GM20000 (cell line): ENCODE measurements at places on chromosomes 7 and 10.

GRCh38 chr7:22320416-22320815 lies 36.5 kb downstream of the RAPGEF5 start:
- DNase-seq, result no peak

- no peak for DNase-seq
These were observed 703.5 kb downstream of the GATA3 start for GRCh38 chr10:8758029-8758428.

DNA sequence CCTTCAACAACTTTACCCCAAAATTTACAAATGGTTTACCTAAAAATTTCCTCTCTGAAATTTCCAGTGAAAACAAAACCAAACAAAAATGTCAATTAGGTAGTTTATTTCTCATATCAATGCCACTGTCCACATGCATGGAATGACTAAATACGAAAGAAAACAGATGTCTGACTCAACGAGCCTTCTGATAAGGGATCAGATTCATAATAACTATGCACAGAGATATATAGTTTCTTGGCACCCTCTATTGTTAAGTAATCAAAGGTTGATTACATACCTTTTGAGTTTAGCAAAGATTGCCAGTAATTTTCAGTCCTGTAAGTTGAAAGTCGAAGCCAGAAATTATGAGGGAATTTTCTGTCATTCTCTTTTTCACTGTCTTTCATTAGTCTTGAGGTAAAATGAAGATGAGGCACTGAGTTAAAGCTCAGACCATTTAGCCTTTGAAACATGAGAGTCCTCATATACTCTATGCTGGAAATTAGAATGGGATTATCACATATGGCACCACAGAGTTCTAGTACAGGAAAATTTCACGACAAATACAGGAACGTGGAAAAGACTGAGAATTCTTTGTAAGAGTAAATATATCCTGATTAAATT lies 519.1 kb upstream of the ANKRD30A start:
- DNase-seq, result no peak

- no peak for DNase-seq
These were observed 88.1 kb downstream of the UNCX start for GRCh38 chr7:1320616-1321240.

GRCh38 chr7:147607157-147607800 lies 983.3 kb upstream of the C7orf33 start:
- no peak for DNase-seq

DNA sequence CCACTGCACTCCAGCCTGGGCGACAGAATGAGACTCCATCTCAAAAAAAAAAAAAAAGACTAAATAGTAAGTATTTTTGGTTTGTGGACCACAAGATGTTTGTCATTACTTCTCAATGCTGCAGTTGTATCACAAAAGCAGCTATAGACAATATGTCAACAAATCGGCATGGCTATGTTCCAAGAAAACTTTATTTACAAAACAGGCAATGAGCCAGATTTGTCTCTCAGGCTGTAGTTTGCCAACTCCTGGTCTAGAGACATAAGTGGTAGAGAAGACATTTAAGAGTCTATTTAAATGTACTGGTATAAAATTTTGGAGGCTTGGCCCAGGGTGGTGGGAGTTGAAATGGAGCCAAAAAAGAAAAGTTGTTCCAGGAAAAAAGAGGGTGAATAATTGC lies 185.8 kb downstream of the SORCS1 start:
- DNase-seq, result no peak

DNA sequence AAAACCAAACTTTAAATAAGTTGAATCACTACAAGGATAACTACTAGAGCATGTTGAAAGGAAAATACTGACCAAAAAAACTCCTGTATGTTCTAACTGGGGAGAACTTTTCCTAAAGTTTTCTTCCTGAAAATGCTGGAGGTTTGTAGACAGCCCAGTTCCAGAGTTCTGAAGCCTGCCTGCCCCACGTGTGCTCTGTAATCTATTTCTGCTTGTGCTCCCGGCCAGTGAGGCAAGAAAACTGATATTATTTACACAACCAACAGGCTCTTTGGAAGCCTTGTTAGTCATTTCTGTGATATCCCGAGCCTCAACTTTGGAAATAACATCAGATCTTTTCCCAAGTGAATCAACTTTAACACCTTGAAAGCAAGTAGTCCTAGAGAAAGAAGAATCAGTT lies 46.7 kb downstream of the ZFAND4 start:
- no peak for DNase-seq

GRCh38 chr10:90204131-90204955 lies 503.0 kb downstream of the KIF20B start:
- no peak for DNase-seq

- DNase-seq, result peak; percentile 89
These were observed 423 bp downstream of the BAZ1B start for GRCh38 chr7:73521636-73522104.

DNA sequence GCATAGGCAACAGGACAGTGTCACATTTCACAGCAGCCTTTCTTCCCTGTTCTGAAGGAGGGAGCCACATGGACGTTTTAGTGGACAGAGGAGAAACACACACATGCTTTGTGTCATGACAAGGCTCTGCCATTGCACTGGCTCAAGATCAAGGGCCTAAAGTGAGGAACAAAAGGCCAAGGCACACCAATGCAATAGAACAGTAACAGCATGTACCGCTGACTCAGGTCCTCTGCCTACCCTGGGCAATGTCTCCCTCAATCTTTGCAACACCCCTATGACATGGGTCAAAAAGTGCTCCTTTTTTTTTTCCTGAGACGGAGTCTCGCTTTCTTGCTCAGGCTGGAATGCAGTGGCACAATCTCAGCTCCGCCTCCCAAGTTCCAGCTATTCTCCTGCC lies 57.8 kb upstream of the SDK1 start:
- DNase-seq, result no peak

DNA sequence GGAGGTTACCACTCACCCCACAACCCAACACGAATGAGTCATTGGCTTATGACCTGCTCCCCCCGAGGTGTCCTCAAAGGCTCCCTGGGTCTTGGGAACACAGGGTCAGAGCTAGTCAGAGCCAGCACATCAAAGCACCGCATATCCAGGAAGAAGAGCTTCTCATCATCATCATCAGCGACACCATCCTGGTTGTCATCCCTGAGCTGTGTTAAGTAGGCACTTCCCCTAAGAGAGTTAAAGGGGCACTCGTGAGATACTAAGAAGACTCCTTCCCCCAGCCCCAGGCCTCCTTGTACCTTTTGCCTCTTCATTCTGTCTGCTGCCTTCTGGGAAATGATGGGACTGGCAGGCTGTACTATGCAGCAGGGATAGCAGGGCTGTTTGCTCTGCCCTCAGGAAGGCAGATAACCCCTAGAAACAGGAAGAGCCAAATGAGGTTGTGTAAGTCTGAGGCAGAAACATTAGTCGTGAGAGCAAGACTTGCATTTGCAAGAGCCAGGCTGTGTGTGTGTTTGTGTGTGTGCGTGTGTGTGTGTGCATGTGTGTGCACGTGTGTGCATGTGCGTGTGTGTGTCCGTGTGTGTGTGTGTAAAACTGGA lies 11.1 kb upstream of the CPA1 start:
- no peak for DNase-seq

DNA sequence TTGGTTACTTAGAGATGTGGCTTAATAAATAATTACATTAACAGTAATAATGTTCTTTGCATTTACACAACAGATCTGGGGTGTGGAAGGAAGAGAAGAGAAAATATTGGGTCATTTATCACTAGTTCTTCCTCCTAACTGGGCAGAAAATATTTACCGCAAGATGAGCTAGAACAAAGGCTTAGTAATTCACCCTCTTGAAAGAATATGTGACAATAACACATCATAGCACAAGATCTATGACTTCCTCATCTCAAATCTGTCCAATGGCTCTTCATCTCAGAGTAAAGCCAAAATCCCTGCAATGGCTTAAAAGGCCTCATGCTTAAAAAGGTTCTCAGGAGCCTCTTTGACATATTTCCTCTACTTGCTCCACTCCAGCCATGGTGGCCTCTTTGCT lies 178.6 kb downstream of the ZNF438 start:
- no peak for DNase-seq

GRCh38 chr7:47317487-47317886 lies 264.4 kb downstream of the TNS3 start:
- DNase-seq, result no peak

DNA sequence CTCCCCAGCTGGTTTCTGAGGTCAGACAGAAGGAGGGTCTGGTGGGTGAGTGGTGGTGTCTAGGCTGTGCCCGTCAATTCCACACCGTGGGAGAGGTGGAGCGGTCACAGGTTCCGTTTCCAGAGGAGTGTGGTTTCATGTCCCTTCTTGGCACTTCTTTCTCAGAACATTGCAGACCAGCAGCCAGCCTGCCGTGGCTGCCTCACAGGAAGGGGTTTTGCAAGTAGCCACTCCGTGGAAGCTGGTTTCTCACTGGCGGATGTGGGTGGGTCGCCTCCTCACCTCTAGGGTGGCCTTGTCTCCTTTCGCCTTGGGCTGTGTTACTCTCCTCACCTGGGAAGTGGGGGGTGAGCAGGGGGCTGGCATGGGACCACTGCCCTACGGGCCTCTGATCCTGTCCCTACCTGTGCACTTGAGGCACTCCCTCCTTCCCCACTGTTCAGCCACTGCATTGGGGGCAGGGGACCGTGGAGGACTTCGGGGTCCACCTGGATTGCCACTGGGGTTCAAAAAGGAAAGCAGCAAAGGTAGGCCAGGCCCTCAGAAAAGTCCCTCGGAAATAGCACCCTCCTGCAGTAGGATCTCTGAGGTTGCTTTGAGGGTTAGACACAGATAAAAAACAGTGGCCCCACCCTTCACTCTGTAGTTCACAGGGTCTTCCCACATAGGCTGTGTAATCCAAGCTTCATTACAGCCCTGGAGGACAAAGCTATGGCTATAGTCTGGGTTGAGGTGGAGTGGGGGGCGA lies 33.9 kb downstream of the TSPAN14 start:
- no peak for DNase-seq

DNA sequence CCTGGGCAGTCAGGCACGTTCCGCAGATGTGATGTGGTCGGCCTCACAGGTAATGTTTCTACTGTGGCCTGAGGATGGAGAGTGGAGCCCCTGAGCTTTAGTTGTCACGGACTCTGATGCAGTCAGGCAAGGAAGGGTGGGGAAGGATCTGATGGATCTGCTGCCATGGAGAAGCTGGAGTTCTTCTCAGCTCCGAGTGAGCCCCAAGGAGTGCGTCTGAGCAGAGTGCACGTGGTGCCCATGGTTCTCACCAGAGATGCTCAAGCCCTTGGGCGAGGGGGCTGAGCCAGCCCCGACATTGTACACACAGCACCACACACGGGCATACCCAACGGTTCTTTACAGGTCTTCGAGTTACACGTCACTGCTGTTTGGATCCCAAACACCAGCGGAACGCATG lies 192.5 kb downstream of the EBF3 start:
- DNase-seq, result no peak

DNA sequence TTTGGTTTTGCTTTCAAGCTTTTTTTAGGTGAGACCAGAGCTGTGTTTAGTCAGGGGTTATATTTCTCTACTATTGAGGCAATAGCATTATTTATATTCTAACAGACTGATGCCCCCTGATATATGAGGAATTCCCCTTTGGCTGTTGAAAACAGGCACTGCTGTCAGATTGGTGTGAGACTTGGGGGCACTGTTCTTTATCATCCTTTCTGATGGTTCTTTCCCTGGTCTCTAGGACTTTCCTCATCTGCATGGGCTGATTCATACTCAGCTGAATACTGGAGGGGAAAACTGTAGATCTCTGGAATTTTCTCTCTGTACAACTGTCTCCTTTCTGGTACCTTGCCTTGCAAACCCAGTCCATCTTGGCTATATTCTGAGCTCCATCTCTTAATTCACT lies 10.0 kb upstream of the ICA1 start:
- DNase-seq, result no peak

- DNase-seq, result peak; percentile 89
These were observed at the start of the genes ANKIB1 and KRIT1 for GRCh38 chr7:92245487-92246359. Gene ANKIB1 (plus strand): TSS chr7:92245974. CDS start chr7:92294979, 49,005 bp downstream. Gene KRIT1 (minus strand): TSS chr7:92245914. CDS start chr7:92242135, 3,779 bp downstream.
